ENCODE measurements at places on chromosomes 3 and 15.

GRCh38 chr3:43213631-43214030 is 72.7 kb upstream of the SNRK start:
- DNase-seq, result no peak

GRCh38 chr15:68258692-68259091 is 18.9 kb upstream of the FEM1B start:
- no peak for DNase-seq

DNA sequence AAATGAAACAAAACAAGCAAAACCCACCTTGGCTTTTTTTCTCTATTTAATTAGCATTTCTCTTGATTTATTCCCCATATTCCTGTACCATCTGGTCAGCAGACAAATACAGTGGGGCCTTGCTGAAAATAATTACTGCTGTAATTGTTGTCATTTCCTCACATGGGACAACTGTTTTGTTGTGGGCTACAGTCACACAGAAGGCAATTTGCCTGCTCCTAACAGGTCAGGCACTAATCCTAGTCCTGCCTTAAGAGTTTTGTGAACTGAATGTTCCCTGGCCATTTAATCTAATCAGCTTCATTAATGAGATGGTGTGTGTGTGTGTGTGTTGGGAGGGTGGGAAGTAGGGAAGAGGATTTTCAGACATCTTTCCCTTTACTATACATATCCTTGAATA is 11.6 kb downstream of the TRPC1 start:
- DNase-seq, result no peak

GRCh38 chr3:172464306-172464705 is 16.1 kb upstream of the GHSR start:
- DNase-seq, result no peak

- peak; percentile 88 for DNase-seq
These were observed 119.9 kb downstream of the DGKG start for GRCh38 chr3:186241910-186242821.

DNA sequence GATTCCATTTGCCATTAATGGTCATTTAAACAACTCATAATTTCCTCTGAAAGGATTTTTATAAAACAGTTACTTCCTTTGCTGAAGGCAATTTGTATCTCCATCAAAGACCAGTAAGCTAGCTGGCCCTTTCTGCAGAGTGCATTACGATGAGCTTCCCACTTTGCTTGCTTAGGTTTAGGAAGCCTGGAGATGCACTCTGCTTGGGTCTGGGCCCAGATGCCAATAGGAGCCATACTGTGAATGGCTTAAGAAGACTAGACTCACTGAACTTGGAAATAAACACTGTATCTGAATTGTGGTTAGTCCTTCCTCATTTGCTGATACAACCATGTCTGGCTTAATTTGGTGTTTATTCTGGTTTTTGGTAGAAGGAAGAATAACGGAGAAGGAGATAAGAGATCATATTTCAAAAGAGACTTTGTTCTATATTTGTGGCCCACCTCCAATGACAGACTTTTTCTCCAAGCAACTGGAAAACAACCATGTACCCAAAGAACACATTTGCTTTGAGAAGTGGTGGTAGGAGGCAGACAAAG is 38.1 kb downstream of the OXNAD1 start:
- no peak for DNase-seq

GRCh38 chr3:160486459-160486869 is 36.9 kb upstream of the TRIM59 start:
- DNase-seq, result peak; percentile 69

- no peak for DNase-seq
These were observed 587.8 kb downstream of the RBMS3 start for GRCh38 chr3:29868543-29869101.

- no peak for DNase-seq
These were observed 1.5 kb upstream of the OR4F15 start for GRCh38 chr15:101810456-101810855.

- DNase-seq, result no peak
These were observed 1.0 kb downstream of the ATP2C1 start for GRCh38 chr3:130894986-130895280.

GRCh38 chr15:36632226-36632625 is 52.8 kb downstream of the CDIN1 start:
- DNase-seq, result no peak

DNA sequence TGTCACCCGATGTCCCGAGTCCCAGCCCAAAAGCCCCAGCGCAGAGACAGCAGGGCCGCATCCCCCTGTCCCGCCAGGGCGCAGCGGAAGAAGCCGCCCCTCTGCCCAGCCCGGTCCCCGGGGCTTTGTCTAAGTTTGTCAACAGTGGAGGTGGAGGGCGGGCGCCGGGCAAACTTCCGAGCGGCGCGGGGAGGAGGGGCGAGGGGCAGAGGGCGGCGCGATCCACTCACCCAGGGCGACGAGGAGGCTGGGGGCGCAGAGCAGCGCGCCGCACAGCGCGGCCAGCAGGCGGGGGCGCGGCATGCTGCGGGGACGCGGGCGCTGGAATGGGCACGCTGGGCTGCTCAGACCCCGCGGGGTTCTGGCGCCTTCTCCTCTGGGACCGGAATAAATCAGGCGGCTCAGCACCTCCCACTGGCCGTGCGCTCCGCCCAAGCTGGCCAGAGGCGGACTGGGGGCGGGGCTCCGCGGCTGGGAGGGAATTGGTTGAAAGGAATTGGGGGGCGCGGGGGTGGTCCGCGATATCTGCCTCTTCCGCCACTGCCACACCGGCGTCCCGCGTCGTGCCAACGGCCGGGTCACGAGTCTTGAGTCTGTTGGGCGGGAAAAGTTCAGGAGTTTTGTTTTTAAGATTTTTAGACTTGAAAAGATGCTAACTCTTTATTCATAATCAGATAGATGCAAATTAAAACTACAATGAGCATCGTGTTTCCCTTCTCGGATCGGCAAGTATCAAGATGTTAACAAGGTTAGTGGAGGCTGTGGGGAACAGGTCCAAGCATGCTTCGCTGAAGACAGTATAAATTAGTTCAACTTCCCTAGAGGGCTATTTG is at the start of gene MFGE8:
Gene MFGE8 (minus strand): TSS at position 363 of the 833 bp plus-strand sequence. CDS start 60 bp downstream, at position 303.
- peak; percentile 15 for DNase-seq

DNA sequence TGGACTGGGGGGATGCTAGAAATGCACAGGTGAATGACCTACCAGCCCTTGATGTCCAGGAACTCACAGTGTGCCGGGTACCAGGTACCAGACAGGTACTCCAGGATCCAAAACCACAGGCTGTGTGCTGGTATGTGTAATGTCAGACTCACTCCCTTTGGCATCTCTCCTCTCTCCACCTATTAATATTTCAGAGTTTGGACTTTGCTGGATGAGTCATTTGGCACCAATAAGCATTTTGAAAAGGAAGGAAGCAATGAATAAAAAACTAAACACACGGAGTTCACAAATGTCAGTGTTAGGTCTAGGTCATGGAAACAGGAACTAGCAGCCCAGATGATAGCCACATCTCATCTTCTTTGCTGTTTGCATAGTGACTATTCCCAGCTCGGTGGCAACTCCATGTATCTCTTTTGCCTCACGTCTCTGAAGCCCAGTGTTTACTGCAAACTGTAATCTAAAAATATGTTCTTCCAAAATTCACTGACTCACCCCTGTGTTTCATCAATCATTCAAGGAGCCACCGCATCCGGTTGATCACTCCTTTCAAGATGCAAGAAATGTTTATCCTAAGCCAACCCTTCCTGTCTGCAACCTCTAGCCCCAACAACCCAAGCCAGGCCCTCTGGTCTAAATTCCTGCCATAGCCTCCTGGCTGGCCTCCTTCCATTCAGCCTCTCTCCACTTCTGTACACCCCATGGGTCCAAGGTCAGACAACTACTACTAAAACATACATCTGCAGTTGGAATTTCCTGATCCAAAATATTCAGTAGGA is 8.4 kb downstream of the ITGB5 start:
- peak; percentile 63 for DNase-seq

DNA sequence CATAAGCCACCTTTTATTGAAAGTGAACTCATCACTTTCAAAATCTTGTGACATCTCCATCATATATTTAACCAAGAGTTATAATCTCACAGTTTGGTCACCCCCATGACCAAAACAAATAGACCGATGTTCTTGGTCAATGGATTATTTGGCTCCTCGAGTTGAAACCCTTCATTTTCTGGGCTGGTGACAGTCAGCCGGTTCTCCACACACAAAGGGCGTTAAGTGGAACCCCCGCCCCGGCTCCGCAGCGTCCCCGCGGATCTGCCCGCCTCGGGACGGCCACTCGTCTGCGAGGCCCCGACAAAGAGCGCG is 772 bp downstream of the TSPAN3 start:
- DNase-seq, result no peak

GRCh38 chr3:10775828-10776227 is 40.2 kb upstream of the SLC6A11 start:
- DNase-seq, result no peak

DNA sequence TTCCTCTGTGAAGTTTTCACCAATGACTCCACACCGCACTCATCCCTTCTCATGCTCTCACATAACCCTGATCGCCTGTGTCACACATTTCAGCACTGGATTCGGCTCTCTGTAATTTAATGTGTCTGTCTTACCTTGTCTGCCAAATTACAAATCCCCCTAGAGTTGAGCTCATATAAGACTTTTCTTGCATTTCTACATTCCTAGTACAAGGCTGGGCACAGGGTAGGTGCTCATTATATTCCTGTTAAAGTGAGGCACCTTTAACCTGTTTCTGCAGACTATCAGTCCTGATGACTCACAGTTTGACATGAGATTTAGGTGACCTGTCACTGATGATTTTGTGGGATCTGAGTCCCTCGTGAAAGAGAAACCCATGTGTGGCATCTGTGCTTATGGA is 22.6 kb downstream of the TGM5 start:
- no peak for DNase-seq

- no peak for DNase-seq
These were observed 2.9 kb downstream of the SOX14 start for GRCh38 chr3:137766876-137767537.

DNA sequence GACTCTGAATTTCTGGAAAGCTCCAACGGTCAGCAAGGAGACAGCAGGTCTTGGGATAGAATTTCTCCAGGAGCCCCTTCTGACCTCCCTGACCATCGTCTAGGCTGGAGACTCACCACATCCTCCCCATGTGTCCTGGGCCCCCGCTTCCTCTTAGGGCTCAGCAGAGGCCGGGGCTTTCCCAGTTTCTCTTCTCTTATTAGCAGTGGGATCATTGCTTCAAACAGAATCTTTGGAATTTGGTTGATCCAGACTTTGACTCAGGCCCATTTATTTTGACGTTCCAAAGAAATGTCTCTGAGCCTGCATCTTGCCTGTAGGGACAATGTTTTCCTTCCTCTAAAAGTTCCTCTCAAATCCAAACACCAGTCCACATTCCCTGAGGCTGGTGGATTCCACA is 38.4 kb upstream of the SLC6A6 start:
- no peak for DNase-seq

GRCh38 chr3:126358038-126358815 is 1.0 kb upstream of the KLF15 start:
- no peak for DNase-seq

DNA sequence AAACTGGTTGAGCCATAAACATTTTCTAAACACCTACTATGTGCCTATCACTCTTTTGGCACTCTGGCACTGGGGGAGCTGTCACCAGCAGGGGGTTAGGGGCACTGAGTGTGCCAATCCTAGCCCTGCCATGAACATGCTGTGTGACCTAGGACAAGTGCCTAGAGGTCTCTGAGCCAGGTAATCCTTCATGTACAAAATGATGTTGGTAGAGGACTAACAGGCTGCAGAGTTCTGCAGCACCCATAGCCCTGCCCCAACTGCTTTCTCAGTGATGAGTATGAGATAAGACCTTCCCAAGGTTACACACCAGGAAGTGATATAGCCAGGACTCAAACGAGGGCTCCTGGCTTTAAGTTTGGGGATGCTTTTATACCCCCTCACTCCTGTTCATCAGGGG is 84.9 kb upstream of the SEC13 start:
- no peak for DNase-seq

- no peak for DNase-seq
These were observed 55.2 kb upstream of the KCNH8 start for GRCh38 chr3:19093084-19093483.

- no peak for DNase-seq
These were observed 30.3 kb downstream of the CADM2 start for GRCh38 chr3:84989102-84989501.

- no peak for DNase-seq
These were observed 29.1 kb upstream of the PDZRN3 start for GRCh38 chr3:73653877-73654276.

GRCh38 chr3:31377045-31377642 is 155.6 kb upstream of the STT3B start:
- DNase-seq, result no peak

DNA sequence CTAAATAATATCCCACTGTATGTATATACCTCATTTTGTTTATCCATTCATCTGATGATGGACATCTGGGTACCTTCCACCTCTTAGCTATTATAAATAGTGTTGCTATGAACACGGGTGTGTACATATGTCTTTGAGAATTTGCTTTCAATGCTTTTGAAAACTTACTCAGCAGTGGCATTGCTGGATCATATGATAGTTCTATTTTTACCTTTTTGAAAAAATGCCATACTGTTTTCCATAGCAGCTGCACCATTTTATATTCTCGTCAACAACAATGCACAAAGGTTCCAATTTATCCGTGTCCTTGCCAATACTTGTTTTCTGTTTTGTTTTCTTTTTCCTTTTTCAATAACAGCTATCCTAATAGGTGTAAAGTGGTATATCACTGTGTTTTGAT is 77.1 kb downstream of the PEAK1 start:
- no peak for DNase-seq

- no peak for DNase-seq
These were observed 9.1 kb upstream of the ARHGEF3 start for GRCh38 chr3:56810577-56811545.

GRCh38 chr3:46337911-46338310 is 16.0 kb upstream of the CCR2 start:
- no peak for DNase-seq

- DNase-seq, result no peak
These were observed 13.4 kb downstream of the ARIH2 start for GRCh38 chr3:48931944-48932580.
